ENCODE measurements at places on chromosomes 2 and 18.

DNA sequence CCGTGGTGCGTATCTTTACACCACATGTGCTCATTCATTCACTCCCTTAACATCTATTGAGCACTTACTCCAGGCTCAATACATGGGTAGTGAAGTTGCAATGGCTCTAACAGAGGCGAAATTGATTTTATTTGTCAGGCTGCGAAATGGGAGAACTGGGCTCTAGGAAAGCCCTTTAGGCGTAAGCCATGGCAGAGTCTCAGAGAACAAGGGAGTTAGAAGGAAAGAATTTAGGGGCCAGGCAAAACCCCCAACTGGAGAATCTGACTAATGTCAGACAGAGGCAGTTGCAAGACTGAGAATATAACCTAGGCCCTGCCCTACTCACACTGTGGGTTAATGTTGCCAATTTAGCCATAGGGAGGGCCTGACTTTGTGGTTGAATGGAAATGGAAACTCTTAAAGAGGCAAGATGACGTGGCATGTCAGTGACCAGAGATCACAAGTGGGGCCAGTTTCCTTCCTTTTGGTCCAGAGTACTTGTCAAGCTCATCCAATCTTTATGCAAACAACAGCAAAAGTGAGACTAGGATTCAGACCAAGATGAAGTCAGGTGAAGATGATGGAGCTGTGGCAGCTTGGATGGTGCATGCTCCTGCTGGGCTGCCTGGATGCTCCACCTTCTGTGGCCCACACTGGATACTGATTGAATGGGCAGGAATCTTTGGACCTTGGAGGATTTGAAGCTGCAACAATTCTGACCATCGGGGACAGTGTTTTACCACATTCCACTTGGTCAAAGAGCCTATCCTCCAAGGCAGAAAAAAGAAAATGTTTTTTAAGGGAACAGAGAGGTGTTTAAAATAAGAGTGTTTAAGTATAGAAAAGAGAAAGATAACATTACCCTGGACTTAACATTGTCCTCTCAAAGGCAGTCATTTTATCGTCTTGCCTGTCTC, 92.2 kb downstream of the CAPN13 start:
- DNase-seq: peak; percentile 12

GRCh38 chr2:150120326-150120955, 367.0 kb downstream of the RND3 start:
- DNase-seq: no peak

DNA sequence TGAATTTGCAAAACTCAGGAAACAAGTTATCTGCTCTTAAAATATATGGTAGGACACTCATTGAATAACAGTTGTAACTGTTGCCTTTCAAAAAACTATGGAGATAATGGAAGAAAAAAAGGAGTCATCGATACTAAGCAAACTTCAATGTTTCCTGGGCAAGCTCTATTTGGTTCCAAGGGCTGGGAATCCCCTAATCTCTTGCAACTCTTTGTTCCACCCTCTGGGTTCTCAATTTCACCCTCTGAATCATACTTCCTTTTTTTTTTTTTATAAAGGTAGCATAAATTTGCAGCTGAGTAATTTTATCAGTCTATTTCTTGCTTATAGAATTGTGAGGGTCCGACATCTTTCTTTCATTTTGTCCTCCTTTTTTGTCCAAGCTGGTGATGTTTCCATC, 36.7 kb downstream of the SLC9A4 start:
- no peak for DNase-seq

- DNase-seq: no peak
Measured at GRCh38 chr2:84378960-84379359, 80.1 kb downstream of the SUCLG1 start.

DNA sequence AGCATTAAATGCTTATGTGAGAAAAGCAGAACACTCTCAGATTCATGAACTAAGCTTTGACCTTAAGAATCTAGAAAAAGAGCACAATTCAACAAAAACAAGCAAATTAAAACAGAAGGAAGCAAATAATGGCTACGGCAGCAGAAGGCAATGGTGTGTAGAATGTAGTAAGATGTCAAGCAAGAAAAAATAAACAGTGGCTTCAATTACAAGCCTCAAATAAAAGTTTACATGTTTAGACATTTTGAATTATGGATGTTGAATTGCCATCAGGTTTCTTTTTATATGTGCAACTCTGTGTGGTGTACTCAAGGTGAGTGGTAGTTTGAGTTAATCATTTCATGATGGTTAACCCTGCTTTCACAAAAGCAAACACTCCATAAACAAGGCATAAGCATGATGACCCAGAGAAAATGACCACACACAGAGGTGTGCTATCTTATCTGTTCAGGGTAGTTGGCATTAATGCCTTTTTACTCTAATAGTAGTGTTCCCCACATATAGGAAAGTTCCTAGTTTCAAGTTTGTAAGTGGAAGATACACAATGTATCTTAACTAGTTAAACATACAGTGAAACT, 207.1 kb downstream of the FIGN start:
- no peak for DNase-seq

DNA sequence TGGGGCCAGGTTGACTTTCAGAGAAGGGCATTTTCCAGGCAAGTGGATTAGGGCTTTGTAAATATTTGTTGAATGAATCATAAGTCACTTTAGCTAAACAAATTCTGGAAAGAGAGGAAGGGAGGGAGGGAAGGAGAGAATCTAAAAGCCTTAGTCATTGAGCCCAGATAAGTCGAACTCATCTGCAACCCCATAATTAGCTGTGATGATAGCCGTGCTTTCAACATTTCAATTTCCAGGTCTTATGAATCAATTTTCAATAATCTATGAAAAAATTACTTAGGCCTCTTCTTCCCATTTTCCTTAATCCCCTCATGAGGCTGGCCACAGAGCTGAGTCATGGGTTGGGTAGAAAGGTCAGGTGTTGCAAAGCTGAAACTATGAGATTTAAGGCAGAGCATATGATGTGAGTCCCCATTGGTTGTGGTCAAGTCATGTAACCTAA, 111.9 kb upstream of the MAPRE2 start:
- no peak for DNase-seq

DNA sequence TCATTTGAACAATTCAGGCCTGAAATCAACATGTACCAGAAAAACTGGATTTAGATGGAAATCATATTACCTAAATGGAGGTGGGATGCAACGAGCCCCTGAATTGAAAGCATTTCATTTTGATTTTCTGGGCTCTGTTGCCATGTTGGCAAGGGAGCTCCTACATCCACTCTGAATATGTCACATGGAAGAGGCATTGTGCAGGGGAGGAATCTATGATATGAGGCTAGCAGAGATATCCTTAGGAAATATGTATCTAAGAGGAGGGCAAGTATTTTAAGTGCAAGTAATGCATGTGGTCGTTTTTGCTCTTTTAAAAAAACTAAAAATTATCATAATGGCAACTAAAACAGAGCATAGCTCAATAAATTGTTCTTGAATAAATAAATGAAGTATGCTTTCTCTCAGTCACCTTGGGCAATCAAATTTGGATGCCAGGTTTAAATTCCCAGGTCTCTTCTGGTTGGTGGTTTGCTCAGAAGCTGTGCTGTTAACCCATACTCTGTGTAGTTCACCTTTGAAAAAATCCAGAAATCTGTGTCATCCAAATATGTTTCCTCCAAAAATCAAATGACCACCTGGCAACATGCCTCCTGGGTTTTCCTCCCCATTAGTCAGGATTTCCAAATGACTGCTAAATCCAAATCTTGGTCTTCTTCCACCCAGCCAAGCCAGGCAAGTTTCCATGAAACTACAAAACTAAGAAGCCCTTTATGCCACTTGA, 6.5 kb upstream of the LGALSL start:
- DNase-seq: no peak

GRCh38 chr2:182584462-182584861, 131.6 kb upstream of the DNAJC10 start:
- DNase-seq: no peak

- DNase-seq: no peak
Measured at GRCh38 chr18:30889519-30890301, 152.8 kb downstream of the DSC3 start.

DNA sequence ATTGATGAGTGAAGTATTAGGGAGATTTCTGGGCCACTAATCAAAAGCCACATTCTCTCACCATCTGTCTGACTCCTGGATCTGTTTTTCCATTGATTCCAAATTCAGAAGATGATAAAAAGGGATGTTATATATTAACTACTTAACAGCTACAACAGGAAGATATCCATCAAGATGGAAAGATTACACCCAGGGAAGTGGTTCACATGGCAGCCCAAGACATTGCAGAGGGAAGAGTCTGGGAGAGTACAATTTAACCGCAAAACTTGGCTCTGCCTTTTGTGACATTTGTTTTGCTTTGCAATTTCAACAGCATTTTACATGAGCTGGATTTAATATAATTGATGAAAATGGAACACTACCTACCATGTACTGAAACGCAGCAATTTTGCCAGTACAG, 22.5 kb upstream of the TCF4 start:
- no peak for DNase-seq

DNA sequence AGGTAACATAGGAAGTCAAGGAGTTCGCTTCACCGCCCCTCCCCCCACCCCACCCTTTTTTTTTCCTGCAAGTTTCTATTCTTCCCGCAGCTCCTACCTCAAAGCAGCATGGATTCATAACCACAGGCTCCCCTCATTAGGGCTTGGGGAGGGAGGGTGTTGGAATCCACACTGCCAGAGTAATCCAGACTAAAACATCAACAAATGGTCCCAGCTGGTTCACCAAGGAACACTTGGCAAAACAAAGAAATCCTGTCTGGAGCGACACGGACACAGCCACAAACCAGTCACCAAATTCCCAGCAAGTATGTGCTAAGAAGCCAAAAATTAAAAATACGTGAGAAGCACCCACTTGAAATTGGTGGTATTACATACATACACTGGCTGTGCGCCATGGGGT, 106.9 kb upstream of the PPP1CB start:
- no peak for DNase-seq

DNA sequence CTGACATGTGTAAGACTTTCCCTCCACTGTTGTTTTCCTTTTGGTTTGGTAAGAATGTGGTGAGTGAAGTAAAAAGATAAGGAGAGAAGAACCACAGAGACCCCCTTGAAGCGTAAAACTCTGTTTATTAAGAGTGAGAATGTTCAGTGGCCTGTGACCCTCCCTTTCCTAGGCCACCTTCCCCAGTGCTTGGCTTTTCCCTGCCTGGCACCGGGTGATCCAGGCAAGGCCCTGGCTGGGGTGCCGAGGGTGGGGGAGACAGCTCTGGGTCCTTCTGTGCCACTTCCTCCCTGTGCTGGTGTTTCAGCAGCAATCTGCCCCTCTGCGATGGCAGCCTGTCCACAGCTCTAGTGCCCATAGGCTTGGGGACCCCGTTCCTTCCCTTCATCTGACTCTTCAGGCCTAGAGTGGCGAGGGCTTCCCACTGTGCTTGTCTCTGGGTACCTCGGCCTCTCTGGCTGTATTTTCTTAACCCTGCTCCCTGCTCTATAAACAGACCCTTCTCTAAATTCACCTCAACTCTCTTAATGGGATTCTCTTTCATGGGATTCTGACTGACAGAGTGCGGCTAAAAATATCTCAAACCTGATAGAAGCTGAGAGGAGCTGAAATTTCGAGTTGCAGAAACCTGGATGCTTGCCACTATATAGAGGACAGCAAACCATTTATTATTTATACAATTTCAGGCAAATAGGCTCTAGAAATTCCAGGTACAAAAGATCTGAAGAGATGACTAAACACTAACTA, 461.0 kb downstream of the DLGAP1 start:
- no peak for DNase-seq

DNA sequence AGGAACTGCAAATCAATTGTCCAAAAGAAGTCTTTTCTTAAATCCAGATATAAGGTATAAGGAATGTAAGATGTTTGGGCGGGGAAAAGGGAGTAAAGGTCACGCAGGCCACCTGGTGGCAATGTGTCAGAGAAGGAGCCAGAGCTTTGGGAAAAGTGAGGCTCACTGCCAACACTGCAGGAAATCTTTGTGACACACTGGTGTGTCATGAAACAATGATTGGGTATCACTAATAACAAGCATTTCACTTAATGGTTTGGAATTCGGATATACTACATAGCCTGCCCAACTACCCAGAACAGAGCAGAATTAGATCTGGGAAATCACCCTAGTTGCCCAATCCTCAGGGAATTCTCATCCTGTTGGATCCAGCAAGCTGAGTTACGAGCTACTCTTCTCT, 61.0 kb downstream of the RBMS1 start:
- no peak for DNase-seq

- no peak for DNase-seq
Measured at GRCh38 chr2:149446748-149447147, 116.4 kb downstream of the LYPD6 start.

DNA sequence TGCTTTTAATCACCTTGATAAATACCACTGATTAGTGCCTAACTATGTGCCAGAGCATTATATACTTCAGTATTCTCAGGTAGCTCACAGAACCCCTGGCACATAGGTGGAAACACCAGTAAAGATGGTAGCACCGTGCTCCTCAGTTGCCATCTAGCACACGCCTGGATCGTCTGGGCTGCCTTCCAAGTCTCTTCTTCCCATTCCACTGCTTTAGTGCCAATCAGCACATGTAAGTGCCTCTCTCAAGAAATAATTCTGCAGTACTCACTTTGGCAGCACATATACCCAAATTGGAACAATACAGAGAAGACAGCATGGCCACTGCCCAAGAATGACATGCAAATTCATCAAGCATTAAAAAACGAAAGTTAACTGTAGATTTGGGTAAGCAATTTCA, 13.0 kb downstream of the POLR2D start:
- DNase-seq: no peak

- DNase-seq: no peak
Measured at GRCh38 chr2:161981679-161982250, 92.2 kb downstream of the DPP4 start.

GRCh38 chr2:95388856-95389244, 13.7 kb upstream of the FAHD2A start:
- no peak for DNase-seq

- no peak for DNase-seq
Measured at GRCh38 chr2:60079562-60079961, 473.9 kb downstream of the BCL11A start.

GRCh38 chr18:3055816-3056215, 42.9 kb upstream of the LPIN2 start:
- DNase-seq: no peak

DNA sequence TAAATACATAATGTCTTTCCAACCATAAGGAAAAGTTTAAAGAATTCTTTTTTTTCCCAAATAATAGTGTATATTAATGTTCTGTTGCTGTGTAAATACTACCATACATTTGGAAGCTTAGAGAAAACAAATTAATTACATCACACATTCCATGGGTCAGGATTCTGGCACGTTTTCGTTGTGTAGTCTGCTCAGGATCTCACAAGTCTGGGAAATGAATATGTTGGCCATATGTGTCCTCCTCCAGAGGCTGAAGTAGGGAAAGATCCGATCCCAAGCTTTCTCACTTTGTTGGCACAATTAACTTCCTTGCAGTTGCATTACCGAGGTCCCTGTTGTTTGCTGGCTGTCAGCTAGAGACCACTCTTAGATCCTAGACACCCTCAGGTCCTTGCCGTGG, 83.9 kb downstream of the RPRM start:
- no peak for DNase-seq

GRCh38 chr2:182163878-182164277, 178.2 kb downstream of the PPP1R1C start:
- DNase-seq: no peak
